ENCODE measurements at places on chromosomes 3 and 15.

DNA sequence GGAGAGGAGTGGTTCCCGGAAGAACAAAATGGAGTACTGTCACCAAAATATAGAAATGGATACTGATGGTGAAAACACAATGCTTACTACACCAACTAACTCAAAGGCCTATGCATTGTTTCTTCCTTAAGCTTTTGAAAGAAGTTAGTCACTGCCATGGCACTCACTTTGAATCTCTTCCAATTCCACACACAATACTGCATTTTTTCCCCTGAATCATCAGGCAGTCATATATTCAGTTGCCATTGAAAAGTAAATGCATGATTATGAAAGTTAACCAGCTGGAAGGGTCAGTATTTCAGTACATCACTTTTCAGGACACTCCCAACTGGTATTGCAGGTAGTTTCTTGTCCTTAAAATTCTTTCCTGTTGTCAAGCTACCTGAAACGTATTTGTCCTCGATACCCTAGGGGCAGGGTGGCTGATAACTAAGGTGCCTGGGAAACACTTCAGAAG is 9.0 kb upstream of the LRRFIP2 start:
- no peak for DNase-seq

GRCh38 chr3:61928776-61929314 is 367.5 kb downstream of the PTPRG start:
- no peak for DNase-seq

- no peak for DNase-seq
Measured at GRCh38 chr3:148331081-148331846, 366.4 kb upstream of the AGTR1 start.

- DNase-seq, result no peak
Measured at GRCh38 chr3:172542999-172543398, 19.8 kb upstream of the TNFSF10 start.

DNA sequence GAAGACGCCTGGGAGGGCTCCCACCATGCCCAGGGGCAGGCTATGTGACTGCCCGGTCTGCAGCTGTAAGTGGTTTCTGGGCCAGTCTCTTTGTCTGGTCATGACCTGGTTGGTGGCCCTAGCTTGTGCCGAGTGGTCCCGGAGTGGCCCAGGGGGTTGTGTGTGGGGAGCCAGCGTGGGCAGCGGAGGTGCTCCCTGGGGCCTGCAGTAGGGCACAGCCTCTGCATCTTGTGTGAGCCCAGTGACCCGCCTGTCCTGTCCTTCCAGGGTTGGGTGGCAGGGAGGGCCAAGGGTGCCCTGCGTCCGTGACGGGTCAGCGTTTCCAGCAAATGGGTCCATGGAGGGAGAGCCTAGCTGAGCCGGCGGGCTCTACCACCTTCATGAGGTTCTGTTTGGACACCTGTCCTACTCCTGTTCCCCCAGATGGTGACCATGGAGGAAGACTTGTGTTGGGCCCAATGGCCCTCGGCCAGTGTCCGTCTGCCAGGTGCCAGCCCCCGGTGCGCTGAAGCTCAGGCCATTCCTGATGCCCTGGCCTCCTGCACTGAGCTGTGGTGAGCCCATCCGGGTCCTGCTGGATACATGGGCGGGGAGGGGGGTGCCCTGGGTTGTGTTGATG is 215.4 kb downstream of the SNRPN start:
- no peak for DNase-seq

GRCh38 chr15:77865106-77865610 is 212.4 kb downstream of the TBC1D2B start:
- no peak for DNase-seq

- DNase-seq, result no peak
Measured at GRCh38 chr15:28909958-28910500, 24.3 kb downstream of the APBA2 start.

- DNase-seq, result no peak
Measured at GRCh38 chr15:98513428-98513986, 134.8 kb upstream of the IGF1R start.

DNA sequence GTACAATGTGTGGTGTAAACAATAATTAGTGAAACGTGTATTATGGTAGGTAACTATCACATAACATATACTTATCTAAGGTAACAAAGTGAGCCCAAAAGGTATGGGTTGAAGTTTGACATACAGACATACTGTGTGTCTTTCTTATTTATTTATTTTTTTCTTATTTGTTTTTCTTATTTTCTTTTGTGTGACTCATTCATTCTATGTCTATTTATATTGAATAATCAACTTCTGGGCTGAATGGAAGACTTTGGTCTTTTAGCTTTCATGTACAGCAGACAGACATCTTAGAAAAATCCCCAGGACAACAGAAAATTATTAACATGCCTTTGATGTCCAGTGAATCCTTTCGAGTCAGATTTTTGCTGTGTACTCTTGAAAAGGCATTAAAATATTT is 200.3 kb upstream of the SLC2A2 start:
- DNase-seq, result no peak

GRCh38 chr3:44712455-44713075 is at the start of gene ZNF502:
Gene ZNF502 (plus strand): TSS chr3:44712660. CDS start chr3:44720262, 7,602 bp downstream.
- DNase-seq, result no peak
